ENCODE measurements at places on chromosomes 6 and 20.

DNA sequence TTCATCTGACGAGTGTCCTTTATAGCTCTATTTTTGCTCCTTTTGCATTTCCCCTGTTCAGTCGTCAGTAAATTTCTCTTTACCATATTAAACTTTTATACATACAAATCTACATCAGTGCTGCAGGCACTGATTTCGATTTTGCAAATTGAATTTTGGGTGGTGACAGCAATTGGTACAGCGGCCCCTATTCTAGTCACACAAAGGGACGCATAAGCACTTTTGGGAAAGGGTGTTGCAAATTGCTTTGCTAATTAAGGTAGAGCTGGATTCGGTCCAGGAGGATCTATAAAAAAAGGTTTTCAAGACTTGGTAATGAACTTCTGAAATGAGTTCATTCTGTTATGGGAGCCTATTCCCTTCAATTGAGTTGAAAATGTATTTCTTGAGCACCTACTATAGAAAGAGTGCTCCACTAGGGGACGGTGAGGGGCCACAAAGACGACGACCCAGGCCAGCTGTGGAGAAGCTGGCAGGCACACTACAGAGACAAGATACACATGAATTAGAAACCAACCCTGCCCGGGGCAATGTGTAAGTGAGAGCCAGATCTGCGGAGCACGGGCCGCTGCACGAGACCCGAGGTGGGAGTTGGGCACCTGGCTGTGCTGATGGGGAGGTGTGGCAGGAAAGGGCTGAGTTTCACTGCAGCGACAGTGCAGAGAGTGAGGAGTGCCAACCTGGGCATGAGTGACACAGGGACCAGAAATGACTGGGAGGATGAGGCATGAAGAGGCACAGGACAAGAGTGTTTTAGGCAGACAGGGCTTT, 5.4 kb downstream of the UQCC2 start:
- no peak for DNase-seq

DNA sequence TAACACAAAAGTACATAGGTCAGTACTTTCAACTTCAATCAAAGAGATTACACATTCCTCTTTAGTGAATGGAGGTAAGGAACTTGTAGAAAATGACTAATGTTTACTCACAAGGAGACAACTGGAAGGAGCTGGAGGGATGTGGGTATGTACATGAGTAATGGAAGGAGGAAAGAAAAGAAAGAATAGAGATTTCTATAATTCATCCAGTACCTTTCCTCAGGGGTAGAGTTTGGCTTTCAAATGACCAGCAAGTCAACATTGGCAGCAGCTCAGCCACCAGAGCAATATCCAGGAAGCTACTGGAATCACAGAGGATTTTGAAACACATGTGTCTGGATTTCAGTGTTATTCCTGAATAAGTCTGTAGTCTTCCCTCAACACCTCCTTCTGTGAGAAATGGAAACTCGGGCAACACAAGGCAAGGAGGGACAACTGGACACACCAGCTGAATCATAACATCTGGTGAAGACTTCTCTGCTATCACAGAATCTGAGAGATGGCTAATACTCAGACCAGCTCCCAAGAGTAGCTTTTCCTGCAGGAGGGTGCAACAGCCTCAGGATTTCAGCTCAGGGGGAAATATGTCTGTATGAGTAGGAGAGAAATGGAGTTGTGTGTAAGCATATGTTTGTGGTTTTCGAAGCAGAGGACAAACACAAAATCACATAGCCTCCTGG, 98.8 kb downstream of the HAO1 start:
- DNase-seq: peak; percentile 30

DNA sequence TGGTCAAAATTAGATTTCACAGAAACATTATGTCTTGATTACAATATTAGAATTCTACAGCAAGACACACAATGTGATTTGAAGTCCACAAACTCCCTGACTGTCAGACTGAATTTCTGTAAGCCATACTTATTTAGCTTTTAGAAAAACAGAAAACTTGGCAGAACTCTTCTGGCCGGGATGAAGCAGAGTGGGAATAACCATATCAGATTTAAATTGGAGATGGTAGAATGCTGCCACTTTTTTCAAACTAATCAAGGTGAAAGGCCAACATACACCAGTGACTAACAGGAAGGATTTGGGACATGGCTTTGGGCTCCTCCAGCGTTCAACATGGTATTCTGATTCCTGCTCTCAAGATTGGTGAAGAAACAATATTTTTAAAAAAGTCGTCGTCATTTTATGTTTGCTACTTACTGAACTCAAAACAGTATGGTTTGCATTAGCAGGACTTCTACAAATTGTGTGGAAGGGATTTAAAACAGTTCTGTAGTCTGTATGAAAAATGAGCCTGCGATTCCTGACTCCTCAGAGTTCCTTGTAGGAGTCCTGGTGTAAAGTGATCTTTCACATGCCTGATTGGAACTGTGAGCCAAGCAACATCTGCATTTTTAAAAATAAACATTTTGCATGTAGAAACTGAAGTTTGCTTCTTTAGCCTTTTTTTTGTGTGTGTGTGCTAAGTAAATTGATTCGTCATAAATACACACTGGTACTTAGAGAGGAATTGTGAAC, 297.9 kb upstream of the SOX4 start:
- DNase-seq: no peak

DNA sequence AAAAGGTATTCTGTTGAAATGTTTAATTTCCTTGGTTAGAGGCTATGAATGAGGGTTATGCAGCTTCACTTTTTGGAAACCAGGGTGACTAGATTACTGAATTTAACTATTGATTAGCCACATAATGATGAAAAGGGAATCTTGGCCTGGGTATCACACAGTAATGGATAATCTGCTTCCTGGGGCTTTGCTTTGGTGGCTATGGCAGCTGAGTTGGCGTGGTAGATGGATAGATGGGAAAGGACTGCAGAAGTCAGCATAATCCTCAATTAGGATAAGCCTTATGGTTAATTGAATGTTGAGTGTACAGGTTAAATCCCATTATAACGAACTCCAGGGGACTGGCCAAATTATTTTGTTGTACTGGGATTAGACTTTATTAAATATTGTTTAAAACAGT, 5.2 kb downstream of the NCOA3 start:
- no peak for DNase-seq

GRCh38 chr20:43590036-43590391, 723 bp upstream of the IFT52 start:
- DNase-seq: peak; percentile 6

DNA sequence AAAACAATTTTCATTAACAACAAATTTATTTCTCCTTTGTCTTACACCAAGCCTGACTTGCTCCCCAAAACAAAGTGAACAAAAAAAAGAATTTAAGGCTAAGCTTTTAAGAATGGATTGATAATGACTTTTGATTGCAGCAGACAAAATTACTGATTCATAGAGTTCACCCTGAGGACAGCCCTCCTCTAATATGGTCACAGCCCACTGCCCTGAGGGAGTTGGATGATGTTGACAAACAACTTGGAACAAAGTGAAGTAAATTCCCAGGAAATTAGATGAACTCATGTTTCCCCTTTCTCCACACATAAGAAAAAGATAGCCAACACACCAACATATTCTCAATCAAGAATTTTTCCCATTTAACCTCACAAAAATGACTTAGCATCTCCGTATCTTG, 7.7 kb upstream of the ISM1 start:
- DNase-seq: no peak

GRCh38 chr6:68008445-68008844, 626.6 kb upstream of the ADGRB3 start:
- DNase-seq: no peak

GRCh38 chr6:129110690-129111343, 227.9 kb downstream of the LAMA2 start:
- DNase-seq: no peak

DNA sequence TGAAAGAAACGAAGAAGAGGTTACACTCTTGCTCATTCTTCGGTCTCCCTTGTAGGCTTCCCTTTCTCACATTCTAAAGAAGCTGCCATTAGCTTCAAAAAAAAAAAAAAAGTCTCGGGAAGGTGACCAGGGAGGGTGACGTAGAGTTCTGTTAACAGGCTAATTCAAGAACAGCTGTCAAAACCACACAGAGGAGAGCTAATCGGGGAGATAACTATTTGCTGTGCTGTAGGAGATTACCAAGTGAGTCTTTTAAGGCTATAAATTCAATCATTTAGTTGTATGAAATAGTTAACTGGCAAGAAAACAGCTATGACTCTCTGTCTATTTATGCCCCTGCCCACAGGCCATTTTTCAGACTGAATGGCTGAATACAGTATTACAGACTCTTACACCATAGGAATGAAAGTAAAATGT, 256.8 kb downstream of the SYNE1 start:
- DNase-seq: peak; percentile 65

Measured in ACHN (cell line).